CD4-positive, alpha-beta T cell (primary cell): ENCODE measurements at places on chromosomes 6 and 20.

GRCh38 chr6:139602577-139602976 is 228.1 kb upstream of the CITED2 start:
- DNase-seq, result no peak

DNA sequence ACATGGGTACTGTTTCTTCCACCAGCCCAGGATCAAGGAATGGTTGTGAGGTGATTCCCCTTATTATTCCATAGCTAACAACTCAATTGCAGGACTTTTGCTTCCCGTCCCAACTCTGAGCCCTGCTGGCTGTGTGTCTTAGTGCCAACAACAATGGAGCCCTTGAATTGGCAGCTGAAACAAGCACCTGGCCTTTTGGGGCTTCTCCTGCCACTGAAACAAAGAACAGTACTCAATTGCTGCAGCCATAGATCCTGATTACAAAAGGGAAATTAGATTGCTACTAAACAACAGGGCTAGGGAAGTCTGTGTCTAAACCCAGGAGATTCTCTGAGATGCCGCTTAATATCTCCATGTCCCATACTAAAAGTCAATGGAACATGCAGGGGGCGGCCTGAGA is 61.3 kb upstream of the CARMIL1 start:
- no peak for DNase-seq

DNA sequence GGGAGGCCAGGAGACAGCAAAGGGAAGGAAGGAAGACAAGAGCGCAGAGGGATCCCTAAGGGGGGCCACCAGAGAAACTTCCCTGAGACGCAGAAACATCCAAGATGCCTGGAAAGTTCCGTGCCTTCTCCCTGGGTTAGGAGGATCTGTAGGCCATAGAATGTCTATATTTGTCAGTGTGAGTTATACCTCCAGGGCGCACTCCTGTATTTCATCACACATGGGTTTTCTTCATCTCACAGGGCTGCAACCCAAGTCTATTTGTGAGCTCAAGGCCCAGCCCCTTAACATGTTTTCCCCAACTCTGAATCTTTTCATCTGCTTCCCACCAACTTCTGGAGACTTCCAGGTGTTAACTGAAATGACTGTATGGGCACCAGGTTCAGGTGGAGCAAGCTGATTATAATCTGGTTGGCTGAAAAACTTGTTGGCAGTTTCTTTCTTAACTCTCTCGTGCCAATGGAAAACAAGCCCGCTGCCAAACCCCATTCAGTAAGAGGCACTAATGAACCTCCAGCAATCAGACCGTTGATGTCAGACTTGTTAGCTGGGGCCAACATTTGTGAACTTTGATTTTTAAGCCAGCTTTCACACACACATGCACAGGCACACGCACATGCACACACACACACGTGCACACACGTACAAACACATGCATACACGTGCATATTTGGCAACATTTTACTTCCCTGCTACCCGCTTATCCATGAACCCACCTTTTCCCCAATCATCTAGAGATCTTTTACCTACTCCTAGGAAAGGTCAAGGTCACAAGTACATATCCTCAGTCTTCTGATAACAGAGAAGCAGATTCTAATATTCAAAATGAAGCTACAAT is 247.5 kb upstream of the GMDS start:
- DNase-seq, result no peak

DNA sequence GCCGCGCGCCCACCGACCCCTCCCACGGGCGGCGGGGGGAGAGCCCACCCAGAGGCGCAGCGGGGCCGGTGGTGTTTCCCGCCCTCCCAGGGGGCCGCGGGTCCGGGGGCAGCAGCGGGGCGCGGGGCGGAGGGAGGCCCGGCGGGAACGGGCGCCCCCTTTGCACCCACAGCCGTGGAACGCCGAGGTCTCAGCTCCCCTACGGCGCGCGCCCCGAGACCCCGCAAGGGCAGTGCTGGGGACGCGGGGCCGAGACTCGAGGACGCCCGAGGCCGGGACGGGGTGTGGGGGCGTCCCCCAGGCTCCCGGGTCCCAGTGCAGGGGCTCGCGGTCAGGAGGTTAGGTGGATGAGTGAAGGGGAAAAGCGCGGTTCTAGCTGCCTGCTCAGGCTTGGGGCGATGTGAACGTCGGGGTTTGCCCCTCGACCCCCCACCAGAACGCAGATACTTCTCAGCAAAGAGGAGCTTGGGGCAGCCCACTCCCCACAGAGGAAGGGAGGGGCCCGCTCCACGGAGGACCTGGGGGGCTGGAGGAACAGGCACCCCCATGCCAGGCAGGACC is 65.5 kb upstream of the BHLHE23 start:
- no peak for DNase-seq

DNA sequence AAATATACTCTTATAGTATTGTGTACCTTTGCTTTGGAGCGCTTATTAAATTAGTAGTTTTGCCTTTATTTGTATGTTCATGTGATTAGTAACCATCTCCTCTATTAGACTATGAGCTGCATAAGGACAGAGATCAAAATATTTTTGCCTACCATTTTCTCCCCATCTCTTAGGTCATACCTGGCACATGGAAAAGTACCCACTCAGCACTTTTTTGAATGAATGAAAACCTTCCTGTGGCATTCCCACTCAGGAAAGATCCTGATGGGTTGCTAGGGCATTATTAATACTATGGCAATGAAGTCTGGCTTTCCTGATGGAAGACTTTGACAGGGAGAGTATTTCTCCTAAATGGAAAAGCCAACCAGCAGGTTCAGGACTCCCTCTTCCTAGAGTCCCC is 20.3 kb upstream of the CHD6 start:
- DNase-seq, result no peak

- no peak for DNase-seq
These were observed 2.7 kb upstream of the DDR1 start for GRCh38 chr6:30881392-30882203.

- DNase-seq, result no peak
These were observed 102.6 kb downstream of the PERP start for GRCh38 chr6:138004430-138005287.

DNA sequence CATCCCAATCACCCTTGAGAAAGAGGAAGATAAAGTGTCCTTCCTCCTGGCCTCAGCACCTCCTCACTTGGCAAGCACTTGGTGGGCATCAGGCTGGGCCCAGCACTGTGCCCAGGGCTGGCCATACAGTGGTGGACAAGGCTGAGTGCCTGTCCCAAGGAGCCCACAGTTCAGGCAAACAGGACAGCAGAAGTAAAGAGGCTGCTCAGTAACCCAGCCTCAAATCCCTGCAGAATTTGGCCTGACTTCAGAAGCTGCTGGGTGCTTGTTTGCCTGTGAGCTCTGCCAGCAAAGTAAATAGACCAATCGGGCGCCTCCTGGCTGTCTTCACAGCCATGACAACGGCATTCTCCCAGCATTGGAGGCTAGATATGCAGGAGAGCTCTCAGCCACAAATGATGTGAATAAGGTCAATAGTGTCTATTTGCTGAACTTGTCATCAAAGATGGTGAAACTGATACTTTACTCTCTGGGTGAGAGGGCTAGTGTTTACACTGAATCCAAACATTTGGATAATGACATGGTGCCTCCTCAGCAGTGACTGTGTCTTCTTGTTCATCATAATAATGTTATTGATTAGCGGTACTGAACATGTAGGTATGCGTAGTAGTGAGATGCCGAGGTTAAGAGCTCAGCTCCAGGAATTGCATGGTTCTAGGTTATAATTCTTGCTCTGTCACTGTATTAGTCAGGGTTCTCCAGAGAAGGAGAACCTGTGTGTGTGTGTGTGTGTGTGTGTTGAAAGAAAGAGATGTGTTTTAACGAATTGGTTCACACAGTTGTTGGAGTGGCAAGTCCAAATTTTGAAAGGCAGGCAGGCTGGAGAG is 36.9 kb upstream of the FANCE start:
- DNase-seq, result peak; percentile 22

- no peak for DNase-seq
These were observed 4.2 kb upstream of the TENT5A start for GRCh38 chr6:81756690-81757089.

- no peak for DNase-seq
These were observed 1044.4 kb upstream of the MAP3K7 start for GRCh38 chr6:91631227-91631626.

GRCh38 chr6:133392641-133393040 is 151.5 kb downstream of the EYA4 start:
- DNase-seq, result no peak

DNA sequence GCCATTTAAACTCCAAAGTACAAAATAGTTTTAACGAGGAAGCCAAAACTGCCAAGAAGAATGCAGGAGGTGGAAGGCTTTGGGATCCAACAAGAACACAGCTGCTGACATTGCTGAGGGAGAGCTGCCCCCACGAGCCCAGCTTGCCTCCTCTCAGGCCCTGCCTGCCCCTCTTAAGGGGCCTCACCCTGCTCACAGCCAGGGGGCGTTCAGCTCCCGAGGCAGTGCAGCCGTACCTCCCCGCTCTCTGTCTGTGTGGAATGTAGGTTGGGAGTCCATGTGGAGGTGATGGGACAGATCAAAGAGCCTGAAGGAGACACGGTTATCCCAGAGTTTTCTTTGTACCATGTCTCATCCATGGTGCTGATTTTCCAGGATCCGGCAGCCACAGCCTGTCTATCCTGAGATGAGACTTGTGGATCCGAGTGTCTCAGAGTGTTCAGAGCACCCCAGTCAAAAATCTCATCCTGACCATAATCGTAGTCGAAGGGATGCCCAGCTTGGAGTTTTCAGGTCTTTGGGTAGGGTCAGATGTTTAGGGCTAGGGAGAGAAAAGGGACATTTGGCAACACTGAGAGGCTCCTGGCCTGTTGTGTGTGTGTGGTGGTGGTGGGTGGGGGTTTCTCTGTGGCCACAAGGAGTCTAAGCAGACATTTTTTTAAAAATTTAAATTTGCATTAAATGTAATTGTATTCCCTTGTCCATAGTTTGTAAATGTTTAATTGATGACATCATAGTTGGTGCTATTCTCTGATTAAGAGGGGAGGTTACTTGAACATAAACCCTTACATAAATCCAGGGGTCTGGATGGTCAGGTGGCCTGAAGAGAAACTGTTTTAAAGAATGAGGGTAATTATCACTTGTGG is 111.4 kb upstream of the CLDN20 start:
- no peak for DNase-seq

GRCh38 chr6:131594074-131594473 is 21.0 kb downstream of the ARG1 start:
- DNase-seq, result no peak

- DNase-seq, result no peak
These were observed 541.3 kb upstream of the BTBD3 start for GRCh38 chr20:11376420-11376819.

GRCh38 chr6:126539022-126539421 is 199.1 kb downstream of the CENPW start:
- DNase-seq, result no peak

DNA sequence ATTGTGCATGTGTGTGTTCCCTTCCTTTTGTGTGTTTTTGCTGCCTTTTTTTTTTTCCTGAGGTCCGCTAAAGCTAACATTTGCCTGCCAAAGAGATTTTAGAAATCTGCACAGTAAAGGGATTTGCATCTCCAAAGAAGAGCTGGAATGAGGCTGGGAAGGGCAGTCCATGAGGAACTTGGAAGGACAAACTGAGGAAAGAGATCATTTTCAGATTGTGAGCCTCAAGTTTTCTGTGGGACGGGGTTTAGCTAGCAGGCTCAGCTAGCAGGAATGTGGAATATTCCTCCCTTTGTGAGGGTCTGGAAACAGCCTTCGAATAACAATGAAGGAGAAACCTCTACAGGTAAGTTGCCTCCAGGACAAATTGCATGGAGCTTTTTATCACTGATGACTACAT is 3.8 kb downstream of the INSM1 start:
- no peak for DNase-seq

GRCh38 chr6:28429781-28430180 is 13.5 kb downstream of the ZSCAN23 start:
- no peak for DNase-seq

DNA sequence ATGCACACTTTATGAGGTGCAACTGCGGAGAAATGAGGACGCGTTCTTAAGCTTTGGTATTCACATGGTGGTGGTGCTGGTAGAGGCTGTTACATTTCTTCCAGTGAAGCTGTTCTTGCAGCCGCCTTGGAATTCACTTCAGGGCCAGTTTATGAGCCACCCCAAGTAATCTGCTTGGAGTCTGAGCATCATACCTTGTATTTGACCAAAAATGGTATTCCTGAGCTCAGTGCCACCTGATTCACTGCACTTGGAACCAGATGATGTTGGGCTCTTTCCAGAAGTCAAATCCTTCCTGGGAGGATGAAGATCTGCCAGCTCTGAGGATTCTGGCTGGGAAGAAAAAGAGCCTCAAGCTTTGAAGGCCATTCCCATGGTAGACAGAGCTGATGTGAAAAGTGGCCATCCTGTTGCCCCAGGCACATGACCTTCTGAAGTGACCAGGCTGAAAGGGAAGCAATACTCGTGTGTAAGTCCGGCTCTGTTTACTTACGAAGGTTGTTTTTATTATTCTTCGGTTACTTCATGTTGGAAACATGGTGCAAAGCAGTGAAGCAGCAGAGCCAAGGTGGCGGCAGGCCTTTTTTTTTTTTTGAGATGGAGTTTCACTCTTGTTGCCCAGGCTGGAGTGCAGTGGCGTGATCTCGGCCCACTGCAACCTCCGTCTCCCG is 7.7 kb downstream of the MANBAL start:
- no peak for DNase-seq

DNA sequence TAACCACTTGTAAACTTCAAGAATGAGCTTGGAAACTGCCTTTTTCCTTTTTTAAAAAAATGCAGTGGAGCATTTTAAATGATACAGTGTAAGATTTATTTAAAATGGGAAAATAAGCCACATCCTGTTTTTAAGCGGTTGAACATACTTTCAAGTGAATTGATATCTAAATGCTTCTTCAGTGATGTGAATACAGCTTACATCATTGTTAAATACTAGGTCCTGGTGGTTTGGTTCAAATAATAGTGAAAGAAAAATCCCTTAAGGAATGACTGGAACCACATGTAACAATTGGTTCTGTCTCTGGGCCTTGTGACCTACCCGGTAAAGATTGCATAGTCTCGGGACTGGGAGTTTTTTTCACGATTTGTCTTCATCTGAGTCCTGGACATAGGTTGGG is 44.2 kb downstream of the BMP6 start:
- no peak for DNase-seq

DNA sequence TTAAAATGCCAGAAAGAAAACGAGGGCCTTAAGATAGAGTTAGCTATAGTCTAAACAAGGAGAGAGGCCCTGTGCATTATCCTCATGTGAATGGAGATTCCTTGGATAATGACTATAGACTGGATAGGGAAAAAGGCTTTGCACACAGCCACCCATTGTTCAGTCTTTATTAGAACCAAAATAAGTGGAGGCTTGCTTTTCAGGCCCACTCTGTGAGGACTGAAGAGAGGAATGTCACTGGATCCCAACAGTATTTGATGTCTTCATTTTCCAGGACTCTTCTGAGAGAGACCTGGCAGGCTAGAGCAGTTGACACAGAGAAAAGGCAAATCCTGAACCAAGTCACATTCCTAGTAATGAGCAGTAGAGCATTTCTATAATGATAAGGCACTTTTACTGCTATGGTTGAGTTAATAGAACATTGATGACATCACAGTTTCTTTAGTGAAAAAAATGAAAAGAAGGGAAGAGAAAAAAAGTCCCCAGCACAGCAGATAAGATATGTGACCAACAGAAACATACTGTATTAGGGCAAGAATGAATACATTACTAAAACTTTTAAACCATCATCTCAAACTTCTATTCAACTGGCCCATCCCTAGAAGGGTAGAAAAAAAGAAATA is 315.1 kb downstream of the EPHA7 start:
- DNase-seq, result no peak

GRCh38 chr6:36432151-36432671 is 10.4 kb downstream of the PXT1 start:
- DNase-seq, result no peak
